ENCODE measurements at places on chromosomes 3 and 15.

DNA sequence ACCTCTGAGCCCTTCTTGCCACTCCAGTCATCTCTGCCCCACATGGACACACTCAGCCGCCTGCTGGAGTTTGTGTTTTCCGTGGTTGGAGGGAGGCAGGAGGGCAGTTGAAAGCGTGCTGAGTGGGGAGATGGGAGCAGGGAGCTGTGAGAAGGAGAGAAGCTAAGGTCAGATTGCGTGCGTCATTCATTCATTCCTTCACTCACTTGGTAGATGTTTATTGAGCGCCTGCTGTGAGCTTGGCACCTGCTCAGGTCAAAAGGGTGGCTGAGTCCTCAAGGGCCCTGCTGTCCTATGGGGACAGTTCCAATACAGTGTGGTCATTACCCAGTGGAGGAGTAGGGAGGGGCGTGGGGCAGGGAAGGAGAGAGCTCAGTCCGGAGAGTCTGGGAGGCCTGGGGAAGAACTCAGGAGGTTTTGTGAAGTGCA is 23.5 kb downstream of the LIMD1 start:
- DNase-seq = no peak

- no peak for DNase-seq
These were observed 10.6 kb downstream of the FBN1 start for GRCh38 chr15:48634893-48635292.

DNA sequence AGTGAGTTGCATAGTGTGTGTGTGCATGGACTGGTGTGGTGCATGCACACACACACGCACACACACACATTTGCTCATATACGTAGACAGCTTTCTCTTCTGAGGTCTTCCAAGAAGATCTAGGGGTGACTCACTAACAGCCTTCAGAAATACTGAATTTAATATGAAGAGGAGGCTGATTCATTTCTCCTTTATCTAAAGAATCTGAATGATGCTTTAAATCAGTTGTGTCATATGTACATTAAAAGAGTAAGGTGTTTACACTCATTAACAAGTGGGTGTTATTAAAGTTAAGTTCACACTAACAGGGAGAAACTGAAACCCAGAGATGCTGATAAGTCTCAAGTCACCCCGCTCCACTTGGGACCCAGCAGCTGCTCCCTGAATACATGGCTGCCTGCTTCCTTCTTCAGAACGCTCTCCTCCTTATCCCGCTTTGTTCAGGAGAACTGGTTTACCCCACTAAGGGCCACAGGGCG is 22.0 kb downstream of the TMPRSS7 start:
- DNase-seq = no peak

DNA sequence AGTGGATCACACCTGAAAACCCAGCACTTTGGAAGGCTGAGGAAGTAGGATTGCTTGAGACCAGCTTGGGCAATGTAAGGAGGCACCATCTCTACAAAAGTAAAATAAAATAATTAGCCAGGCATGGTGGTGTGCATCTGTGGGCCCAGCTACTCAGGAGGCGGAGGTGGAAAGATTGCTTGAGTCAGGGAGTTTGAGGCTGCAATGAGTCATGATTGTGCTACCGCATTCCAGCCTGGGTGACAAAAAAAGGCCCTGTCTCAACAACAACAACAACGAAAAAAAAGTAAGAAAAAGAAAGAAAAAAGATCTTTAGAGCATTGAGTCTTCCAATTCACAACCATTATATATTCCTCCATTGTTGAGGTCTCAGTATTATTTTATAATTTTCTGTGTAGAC is 192.4 kb upstream of the DPH6 start:
- no peak for DNase-seq

DNA sequence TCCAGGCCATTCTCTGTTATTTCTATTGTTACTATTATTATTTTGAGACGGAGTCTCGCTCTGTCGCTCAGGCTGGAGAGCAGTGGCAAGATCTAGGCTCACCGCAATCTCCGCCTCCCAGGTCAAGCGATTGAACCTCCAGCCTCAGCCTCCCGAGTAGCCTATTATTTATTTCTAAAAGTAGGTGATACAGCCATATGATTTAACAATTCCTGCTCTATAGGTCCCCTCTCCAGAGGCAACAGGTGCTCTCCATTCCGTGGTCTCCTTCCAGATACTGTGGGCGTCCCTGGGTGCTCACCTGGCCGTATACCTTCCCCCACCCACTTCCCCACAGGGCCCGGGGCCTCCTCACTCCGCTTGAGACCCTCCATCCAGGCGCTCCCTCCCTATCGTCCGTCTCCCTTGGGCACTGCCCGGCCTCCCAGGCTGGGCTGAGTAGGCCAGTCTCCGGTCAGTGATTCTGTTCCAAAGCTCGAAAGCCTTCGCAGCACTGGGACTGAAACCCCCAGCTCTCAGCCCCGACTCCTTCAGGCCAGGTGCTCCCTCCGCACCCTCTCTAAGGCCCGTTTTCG is 708 bp upstream of the PTPN23 start:
- DNase-seq = no peak

DNA sequence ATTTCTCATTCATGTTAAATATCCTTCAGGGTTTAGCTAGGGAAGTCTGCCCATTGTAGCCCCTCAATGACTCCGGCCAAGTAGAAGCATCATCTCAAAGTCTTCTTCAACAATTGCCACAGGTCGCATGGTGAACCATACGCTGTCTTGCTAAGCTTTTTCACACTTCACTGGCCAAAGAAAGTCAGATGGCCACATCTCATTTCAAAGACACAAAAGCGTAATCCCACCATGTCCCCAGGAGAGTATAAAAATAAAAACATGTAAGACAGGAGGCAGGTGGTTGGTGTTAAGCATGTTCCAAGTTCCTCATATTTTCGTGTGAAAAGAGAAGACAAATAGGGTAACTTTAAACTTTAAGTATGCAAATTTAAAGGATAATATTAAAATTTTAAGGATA is 147.4 kb downstream of the ERC2 start:
- DNase-seq = no peak

Measured in central memory CD4-positive, alpha-beta T cell (primary cell).